CD4-positive, alpha-beta T cell (primary cell): ENCODE measurements at places on chromosomes 13 and 19.

DNA sequence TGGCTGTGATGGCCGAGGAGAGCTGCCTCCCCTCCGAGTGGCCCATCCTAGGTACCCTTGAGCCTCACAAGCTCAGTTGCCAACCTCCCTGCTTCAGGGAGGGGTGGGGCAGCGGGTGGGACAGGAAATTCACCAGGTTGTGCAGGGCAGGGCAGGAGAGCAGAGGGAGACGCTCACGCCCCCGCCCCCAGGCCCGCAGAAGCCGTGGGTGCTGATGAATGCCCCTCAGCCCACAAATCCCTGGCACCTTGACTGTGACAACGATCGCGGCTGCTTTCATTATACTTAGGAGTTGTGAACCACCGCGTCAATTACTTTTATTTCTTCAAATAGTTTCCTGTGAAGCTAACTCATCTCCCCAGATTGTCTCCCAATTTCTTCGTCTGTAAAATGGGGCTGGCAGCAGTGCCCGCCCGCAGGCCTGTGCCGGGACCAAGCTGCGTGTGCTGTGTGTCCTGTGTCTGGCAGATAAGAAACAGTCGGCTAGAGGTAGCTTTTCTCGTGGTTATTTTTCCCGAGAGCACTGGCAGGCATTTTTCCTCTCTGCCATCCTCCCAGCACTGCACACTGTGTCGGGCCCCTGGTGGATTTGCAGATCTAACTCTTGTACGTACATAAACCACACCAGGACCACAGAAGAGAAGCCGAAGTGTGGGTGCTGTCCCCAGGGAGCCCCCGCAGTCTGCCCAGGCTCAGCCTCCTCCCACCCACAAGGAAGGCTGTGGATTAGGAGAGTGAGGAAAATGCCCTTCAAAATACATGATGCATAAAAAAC is 7.9 kb upstream of the RASA3 start:
- DNase-seq: peak; percentile 71

GRCh38 chr19:55005684-55006488 is 32.2 kb downstream of the GP6 start:
- DNase-seq: peak; percentile 93

DNA sequence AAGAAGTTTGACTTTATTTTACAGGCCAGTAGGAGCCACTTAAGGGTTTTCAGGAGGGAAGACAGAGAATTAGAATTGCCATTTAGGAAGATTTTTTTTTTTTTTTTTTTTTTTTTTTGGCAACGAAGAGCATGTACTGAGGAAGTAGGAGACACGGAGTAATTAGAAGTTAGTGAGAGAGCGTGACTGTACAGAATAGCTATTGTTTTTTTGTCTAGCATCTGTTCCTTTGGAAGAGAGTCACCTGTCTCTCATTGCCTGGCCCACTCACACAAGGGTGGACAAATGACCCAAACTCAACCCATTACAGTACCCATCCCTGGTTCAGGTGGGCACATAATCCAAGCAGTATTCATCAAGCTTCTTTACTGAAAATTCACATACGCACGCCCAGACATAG is 166.7 kb downstream of the LACC1 start:
- no peak for DNase-seq

DNA sequence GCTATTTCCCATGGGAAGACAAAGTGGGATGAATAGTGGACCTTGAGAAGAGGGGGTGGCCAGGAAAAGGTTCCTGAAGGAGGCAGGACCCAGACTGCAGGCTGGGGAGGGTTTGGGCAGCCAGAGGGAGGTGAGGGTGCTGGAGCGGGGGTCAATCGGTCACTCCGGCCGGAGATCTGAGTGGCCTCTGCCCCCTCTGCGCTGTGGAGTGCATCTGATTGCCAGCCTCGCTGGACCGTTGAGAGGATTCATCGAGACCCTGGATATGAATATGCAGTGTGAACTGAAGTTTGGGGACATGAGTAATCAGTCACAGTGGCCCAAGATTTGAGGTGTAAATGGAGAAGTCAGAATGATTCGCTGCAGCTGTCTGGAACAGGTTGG is 5.5 kb upstream of the ZNF580 start:
- DNase-seq: no peak

DNA sequence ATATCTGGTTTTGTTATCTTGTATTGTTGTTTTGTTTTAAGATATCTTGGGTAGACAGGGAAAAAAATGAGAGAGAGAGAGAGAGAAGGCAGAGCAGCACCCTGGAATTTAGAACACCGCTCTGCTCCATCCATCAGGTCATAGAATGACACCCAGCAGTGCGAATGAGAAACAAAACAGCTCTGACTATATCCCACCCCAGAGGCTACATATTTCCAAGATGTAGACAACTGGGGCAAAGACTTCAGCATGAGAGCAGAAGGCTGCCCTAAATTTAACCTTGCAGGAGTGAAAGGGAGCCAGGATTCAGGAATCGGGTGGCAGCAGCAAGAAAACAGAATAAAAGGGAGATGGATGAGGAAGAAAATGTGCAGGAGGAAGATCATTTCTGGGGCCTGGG is 46.5 kb downstream of the TNFSF13B start:
- DNase-seq: no peak

DNA sequence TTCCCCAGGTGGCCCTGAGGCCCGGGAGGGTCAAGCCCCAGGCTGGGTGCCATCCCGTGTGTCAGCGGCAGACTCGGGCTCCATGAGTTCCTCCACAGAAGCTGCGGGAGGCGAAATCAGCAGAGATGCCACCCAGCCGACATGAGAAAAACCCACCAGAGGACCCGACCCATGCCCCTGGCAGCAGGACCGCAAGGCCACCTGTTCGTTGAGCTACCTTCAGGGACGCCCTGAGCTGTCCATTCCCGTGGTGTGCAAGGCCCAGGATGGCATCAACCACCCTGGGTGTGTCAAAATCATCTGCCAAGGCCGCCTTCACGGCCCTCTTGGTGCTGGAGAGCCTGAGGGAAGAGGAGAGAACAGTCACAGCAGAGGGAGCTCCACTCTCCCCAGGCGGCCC is 30.4 kb downstream of the NAXD start:
- DNase-seq: no peak

- no peak for DNase-seq
Measured at GRCh38 chr19:29092712-29093552, 120.0 kb downstream of the UQCRFS1 start.

DNA sequence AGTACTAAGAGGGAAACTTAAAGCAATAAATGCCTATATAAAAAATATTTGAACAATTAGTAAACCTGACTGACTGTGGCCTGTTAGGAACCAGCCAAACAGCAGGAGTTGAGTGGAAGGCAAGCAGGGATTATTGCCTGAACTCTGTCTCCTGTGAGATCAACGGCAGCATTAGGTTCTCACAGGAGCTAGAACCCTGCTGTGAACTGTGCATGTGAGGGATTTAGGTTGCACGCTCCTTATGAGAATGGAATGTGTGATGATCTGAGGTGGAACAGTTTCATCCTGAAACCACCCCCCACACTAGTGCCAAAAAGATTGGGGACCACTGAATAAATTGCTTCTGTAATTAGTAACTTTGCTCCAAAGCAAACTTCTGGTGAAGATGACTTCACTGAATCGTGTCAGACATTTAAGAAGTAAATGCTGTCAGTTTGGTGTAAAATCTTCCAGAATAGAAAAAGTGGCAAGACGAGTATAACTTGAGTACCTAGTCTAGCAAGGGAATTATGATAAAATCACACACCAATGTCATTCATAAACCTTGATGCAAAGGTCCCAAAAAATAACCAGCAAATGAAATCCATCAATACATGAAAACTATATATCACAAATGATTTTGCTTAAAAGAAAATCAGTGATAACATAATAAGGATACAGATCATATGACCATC is 53.8 kb downstream of the SLC6A16 start:
- no peak for DNase-seq
